ENCODE measurements at places on chromosomes 16 and 17.

GRCh38 chr17:43020789-43021740 is 1.1 kb downstream of the VAT1 start:
- peak; percentile 90 for DNase-seq

GRCh38 chr16:5928476-5929065 is 831.0 kb upstream of the EEF2KMT start:
- no peak for DNase-seq

DNA sequence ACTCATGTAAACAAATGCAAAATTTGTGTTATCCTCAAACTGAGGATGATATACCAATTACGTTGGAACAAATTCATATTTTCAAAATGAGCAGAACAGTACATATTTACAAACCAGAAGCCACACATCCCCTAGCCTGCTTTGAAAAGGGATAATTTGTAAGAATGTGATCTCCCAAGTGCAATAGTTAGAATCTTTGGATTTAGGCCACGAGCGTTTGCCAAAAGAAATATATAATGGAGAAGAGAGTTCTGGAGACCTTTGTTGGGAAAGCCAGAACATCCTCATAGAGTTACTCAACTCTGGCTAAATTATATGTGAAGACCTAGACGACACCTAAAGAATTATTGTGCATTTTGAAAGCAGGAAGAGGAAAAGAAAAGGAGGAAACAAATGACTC is 449.3 kb downstream of the KCNJ2 start:
- DNase-seq: no peak

DNA sequence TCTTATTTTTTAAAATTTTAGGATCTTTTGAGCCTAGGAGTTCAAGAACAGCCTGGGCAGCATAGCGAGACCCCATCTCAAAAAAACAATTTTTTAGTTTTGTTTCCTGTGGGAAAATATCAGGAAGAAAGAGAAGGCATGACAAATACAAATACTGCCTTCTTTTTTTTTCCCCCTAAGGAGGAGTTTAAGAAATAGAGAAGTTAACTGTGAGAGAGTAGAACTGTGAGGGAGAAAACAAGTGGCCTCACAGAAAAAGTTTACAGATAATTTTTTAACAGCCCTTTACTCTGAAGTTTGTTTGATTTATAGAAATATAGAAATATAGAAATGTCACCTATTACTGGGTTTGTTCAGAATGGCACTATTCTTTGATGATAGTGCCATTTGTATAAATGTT is 21.1 kb downstream of the TTYH2 start:
- no peak for DNase-seq

GRCh38 chr17:45052052-45052772 is 780 bp upstream of the DCAKD start:
- peak; percentile 88 for DNase-seq

GRCh38 chr17:72192800-72193192 is 72.0 kb downstream of the SOX9 start:
- no peak for DNase-seq

- no peak for DNase-seq
These were observed 1.0 kb downstream of the ST3GAL2 start for GRCh38 chr16:70437582-70438557.

GRCh38 chr17:35057332-35057915 is 6.1 kb downstream of the RFFL start:
- DNase-seq: no peak

DNA sequence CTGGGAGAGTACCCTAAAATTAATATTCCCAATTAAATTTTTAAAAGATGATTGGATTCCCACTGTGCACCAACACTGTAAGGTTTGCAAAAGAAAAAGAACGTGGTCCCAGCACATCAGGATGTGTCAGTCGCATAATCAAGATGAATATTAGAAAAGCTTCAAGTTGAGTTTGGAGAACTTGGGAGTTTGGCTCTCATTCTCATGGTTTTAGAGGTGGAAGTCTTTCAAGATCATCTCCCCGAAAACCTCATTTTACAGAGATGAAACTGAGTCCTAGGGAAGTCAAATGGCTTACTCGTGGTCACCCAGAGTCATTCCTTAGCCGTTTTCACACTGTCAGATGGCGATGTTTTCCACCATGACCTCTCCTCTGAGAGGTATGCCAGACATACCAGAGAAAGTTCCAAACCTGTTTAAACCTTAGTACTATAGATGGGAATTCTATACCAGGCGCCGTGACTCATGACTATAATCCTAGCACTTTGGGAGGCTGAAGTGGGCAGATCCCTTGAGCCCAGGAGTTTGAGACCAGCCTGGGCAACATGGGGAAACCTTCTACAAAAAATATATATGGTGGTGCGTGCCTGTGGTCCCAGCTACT is 1.2 kb downstream of the SEC14L1 start:
- no peak for DNase-seq

DNA sequence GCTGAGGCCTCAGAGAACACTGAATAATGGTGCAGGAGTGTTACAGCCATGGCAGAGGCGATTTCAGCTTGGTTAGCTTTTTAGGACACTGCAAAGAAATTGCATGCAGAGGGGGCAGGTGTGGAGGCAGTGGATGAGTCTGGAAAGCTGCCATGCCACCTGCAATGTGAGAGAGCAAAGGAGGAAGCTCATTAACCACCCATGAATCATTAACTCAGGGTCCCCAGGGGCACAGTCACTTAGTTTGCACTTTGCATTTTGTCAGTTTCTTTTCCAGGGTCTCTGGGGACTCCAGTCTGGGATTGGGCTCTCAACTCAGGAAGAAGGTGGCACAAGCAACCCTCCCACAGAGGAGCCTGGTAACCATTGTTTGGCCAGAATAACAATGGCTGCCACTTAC is 132.9 kb downstream of the USP31 start:
- no peak for DNase-seq

- peak; percentile 32 for DNase-seq
These were observed 5.0 kb downstream of the CA4 start for GRCh38 chr17:60154616-60155426.

DNA sequence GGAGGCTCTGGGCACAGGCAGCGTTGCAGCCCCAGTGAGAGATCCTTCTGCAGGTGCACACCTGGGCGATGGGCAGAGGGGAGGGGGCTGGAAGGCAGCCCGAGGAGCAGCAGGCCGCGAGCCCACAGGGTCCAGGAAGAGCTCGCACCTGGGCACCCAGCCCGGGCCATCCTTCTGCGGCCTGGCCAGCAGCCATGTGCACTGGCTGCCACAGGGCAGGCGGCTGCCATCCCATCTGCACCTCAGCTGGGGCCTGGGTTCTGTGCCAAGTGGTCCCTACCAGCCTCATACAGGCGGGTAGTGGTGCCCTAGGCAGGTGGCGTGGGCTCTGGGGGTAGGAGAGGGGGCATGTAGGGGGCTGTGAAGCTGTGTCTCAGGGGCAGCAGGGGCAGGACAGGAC is 197.2 kb downstream of the RBFOX3 start:
- DNase-seq: no peak

DNA sequence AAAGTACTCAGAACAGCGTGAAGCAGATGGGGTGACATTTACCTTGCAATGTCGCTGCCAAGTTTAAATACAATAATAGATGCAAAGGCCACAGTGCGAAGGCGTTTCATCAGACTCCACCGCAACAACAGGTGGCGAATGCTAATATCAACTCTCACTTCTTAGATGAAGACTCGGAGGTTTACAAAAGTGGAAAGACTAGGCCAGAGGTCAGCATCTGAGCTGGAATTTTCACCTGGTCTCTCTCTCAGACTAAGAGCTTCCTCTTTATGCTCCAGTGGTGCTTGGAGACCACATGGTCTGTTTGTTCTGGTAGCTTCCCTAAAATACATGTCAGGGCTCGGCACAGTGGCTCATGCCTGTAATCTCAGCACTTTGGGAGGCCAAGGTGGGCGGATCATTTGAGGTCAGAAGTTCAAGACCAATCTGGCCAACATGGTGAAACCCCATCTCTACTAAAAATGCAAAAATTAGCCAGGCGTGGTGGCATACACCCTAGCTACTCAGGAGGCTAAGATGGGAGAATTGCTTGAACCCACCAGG is 169.1 kb downstream of the XYLT1 start:
- DNase-seq: no peak

DNA sequence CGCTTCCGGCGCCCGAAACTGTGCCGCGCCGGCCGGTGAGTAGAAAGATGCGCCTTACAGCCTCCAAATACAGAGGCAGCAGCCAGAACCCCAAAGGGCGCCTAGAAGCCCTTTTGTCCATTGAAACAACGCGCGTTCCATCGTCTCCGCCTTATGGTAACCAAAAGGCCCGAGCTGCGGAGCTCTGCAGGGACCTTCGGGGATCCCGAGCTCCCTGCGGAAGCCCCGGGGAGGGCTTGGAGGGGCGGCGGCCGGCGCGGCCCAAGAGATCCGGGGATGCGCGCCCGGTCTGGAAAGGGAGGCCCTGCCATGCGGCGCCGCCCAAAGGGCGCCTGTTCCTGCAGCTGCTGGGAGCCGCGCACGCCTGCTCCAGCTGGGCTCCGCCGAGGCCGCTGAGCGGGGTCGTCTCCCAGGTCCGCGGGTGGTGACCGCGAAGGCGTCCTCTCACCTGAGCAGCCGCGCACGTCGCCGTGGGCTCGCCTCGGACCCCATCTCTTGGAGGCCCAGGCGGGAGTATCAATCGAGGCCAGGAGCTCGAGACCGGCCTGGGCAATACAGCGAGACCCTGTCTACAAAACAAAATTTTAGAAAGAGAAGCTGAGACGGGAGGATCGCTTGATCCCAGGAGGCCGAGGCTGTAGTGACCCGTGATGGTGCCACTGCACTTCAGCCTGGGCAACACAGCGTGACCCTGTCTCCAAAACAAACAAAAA is 742 bp upstream of the FBXO31 start:
- DNase-seq: peak; percentile 86

- peak; percentile 97 for DNase-seq
These were observed 472 bp upstream of the ARHGDIA start for GRCh38 chr17:81871387-81872230.

GRCh38 chr17:47225436-47225858 is 16.3 kb downstream of the MYL4 start:
- DNase-seq: peak; percentile 85

DNA sequence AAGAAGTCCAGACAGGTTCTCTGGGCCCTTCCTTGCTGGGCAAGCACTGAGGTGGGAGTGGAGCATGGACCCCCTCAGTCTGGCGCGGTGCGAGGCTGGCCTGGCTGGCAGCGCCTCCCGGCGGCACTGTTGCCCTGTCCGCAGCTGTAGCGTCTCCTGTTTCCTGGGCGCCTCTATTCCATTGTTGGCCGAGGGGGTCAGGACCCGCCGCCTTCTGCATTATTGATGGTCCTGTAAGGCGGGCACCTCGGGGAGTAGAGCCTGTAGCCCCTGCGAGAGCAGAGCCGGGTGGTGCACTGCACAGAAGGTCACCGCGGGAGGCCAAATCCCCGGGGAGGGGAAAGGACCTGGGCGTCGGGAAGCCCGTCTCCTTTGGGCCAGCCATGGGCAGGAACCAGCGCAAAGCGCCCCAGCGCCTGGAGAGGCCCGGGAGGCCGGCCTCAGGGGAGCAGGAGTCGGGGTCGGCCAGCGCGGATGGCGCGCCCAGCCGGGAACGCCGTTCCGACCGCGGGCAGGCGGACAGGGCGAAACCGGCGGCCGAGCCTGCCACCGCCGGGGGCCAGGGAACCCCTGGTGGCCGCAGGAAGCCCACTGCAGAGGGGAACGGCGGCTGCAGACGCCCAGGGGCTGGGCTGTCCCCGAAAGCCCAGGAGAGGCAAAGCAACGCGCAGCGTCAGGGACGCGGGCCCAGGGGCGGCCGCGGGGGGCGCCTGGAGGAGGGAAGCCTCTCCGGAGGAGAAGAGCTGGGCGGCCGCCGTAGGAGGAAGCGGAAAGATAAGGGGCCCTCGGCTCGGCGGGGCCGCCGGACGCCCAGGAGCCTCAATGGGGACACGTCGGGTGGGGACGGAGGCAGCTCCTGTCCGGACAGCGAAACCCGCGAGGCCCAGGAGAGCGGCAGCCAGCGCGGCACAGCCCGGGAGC is at the start of gene MYO15B:
MYO15B (plus strand) TSS at position 126 of the 921 bp plus-strand sequence; CDS start at position 384, 258 bp downstream.
- DNase-seq: peak; percentile 82

- peak; percentile 50 for DNase-seq
These were observed 37.2 kb upstream of the HS3ST3A1 start for GRCh38 chr17:13638855-13639458.

DNA sequence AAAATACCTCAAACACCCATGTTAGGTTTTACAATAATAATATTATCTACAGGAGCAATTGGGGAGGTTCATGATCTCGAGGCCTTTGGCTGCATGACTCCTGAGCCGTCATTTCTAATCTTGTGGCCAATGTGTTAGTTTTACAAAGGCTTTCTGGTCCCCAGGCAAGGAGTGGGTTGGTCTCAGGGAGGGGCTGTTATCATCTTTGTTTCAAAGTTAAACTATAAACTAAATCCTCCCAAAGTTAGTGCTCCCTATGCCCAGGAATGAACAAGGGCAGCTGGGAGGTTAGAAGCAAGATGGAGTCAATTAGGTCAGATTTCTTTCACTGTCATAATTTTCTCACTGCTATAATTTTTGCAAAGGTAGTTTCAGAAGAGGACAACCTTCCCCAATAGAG is 9.1 kb upstream of the CCL5 start:
- no peak for DNase-seq

GRCh38 chr17:50076591-50077235 is 18.4 kb upstream of the PDK2 start:
- DNase-seq: no peak

DNA sequence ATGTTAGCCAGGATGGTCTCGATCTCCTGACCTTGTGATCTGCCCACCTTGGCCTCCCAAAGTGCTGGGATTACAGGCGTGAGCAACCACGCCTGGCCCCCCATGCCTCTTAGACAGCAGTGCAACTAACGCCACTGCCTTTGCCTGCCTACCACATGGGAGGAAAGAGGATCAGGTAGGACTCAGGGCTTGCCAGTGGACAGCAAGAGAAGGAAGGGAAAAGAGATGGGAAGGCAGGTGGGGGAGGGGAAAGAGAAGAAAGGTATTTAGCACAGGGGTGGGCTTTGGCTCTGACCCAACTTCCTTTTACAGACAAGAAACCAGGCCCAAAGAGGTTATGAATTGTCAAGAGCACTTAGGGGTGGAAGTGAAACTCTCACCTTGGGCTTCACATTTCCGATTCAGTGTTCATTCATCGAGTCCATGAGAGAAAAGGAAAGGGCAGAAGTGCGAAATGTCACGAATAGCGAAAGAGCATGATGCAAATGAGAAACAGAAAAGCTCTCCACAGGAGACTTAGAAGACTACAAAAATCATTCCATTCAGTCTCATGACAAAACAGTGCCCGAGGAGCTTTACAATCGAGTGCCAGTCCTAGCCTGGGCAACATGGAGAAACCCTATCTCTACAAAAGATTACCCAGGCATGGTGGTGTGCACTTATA is 36.4 kb downstream of the CDK5R1 start:
- no peak for DNase-seq

DNA sequence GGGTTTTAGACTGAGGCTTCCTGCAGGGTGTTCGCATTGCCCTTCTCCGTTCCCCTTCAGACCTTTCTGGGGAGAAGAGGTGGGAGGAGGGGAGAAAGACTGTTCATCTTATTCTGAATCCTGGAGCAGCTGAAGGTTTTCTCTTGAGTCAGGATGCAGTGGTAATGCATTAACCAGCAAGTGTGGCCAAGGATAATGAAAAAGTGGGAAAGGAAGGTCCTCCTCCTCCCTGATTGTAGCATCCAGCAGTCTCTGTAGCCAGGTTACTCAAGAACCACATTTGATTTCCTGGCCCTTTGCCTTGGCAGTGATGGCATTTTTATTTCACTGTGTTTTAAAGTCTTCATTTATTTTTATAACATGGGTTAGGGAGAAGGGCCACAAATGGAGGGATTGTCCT is 59.1 kb downstream of the CYLD start:
- DNase-seq: no peak
